NCI-H1436 treated with DMSO at 0.1 percent for 48 hours (cell line): ENCODE measurements at places on chromosomes 13 and 19.

- no peak for DNase-seq
These were observed 28.6 kb upstream of the EID2 start for GRCh38 chr19:39568604-39569003.

DNA sequence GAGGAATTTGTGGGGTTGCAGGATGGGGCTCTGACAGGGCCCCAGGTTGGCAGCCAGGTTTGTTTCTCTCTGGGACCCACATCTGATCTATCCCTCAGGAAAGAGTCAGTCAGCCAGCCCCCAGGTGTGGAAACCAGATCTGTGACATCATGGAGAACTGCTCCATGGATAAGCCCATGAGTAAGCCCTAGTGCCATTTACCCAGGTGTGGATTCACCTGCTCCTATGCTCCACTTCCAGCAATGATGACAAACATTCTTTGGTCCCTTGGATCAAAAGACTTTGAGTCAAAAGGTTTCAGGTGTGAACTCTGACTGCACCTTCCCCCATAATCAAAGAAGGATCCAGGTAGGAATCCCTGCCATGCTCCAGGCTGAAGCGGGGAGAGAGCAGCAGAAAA lies 26.9 kb upstream of the IGFL4 start:
- no peak for DNase-seq

- no peak for DNase-seq
These were observed 1146.1 kb downstream of the EFNB2 start for GRCh38 chr13:105389373-105389772.

- no peak for DNase-seq
These were observed 133.1 kb downstream of the TNFRSF19 start for GRCh38 chr13:23703246-23703860.

DNA sequence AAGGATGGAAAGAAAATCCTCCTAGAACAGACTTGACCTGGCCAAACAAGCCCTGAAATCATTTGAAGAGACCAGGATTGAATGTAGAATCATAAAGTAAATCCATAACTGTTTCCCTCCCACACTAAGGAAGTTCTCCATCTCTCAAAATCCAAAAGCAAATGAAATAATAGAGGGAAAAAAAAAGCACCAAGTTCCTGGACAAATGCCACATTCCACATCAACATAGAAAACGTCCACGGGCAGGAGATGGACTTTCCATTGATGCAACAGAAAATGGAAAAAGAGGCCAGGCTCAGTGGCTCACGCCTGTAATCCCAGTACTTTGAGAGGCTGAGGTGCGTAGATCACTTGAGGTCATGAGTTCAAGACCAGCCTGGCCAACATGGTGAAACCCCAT lies 56.2 kb downstream of the INSR start:
- no peak for DNase-seq

DNA sequence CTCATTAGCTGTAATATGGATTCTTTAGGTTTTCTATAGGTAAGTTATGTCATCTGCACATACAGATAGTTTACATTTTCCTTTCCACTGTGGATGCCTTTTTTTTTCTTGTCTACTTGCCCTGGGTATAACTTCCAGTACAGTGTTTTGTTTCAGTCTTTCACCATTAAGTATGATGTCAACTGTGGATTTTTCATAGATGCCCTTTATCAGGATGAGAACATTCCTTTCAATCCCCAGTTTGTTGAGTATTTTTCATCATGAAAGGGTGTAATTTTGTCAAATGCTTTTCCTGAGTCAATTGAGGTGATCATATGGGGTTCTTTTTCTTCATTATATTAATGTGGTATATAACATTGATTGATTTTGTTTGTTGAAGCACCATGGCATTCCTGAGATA lies 43.6 kb upstream of the SACS start:
- no peak for DNase-seq

DNA sequence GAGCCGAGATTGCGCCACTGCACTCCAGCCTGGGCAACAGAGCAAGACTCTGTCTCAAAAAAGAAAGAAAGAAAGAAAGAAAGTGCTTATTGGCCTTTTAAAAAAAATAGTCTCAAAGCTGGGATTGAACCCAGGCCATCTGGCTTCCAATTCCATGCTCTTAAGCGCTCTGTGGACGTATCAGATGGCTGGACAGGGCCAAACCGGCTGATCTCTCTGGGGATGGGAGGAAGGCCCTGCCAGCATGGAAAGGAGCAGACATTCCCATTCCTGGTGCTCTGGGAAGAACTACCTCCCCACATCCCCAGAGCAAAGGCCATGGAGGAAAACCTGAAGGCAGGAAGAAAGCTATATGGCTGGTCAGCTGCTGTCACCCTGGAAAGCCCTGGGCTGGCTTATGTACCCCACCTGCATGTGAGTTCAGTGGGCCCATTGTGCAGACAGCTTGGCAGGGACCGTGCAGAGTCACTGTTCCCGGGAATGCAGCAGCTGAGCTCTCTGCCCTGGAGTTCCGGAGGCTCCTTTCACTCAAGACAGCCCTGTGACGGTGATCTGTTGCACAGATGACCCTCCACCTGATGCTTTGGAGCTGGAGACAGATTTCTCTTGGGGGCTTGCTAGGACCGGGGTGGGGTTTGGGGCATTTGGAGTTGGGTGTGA lies 84.3 kb downstream of the SIPA1L3 start:
- no peak for DNase-seq

DNA sequence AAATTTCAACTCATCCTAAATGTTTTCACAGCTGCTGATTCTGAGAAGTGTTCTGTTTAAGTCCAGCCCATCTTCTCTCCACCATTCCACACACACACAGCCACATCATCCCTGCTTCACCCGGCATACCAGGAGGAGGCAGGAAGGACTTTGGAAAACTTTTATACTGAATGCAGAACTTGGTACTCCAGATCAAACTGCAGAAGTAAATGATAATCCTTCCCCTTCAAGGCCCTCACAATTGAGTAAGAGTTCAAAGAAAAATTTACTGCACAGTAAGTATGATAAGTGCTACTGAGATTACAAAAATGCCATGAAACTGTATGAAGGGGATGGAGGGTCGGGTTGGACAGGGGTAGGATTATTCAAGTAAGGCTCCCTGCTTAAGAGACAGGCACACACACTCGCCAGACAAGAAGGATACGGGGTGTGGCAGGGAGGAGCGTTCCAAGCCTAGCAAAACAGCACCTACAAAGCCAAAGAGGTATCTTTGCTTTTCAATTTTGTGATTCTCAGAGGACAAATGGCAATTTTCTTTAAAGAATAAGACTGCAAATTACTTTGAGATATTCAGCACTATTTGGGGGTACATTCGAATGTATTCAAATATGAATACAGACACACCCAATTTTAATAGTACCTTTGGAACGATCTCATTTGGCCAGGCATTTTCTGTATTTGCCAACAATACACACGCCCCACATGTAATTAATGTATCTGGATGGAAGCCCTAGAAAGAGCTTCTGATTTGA lies 2.5 kb downstream of the USP12 start:
- DNase-seq, result no peak

- no peak for DNase-seq
These were observed 13.6 kb upstream of the STRN4 start for GRCh38 chr19:46759817-46760333.

- no peak for DNase-seq
These were observed 103.9 kb downstream of the DNAJC15 start for GRCh38 chr13:43127103-43127798.

DNA sequence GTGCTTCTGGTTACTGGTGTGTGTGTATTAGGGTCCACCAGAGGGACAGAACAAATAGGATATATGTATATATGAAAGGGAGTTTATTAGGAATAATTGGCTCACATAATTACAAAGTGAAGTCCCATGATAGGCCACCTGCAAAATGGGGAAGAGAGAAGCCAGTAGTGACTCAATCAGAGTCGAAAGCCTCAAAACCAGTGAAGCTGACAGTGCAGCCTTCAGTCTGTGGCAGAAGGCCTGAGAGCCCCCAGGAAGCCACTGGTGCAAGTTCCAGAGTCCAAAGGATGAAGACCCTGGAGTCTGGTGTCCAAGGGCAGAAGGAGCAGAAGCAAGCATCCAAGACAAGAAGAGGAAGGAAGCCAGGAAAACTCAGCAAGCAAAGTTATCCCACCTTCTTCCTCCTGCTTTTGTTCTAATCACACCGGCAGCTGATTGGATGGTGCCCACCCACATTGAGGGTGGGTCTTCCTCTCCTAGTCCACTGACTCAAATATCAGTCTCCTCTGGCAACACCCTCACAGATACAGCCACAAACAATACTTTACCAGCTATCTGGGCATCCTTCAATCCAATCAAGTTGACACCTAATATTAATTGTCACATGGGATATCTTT lies 21.7 kb upstream of the SCEL start:
- DNase-seq, result no peak

DNA sequence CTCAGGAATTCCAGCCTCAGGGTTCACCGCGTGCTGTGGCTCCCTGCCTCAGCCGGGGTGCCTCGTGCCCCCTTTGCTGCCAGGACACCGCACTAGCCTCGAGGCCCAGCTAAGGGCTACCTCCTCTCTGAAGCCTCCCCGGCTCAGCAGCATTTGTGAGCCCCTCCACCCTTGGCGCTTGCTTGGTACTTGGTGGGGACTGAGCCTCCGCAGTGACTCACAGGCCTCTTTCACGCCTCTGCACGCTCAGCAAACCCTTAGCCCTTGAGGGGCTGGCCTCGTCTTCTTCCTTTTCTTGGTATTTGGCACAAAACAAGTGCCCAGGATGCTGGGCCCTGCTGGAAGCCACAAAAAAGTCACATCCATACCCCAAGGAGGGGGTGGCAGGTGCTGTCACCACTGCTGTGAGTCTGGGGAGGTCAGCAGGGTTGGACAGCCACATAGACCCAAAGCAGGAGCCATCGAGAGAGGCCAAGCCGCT lies 85.4 kb upstream of the TM9SF2 start:
- no peak for DNase-seq

DNA sequence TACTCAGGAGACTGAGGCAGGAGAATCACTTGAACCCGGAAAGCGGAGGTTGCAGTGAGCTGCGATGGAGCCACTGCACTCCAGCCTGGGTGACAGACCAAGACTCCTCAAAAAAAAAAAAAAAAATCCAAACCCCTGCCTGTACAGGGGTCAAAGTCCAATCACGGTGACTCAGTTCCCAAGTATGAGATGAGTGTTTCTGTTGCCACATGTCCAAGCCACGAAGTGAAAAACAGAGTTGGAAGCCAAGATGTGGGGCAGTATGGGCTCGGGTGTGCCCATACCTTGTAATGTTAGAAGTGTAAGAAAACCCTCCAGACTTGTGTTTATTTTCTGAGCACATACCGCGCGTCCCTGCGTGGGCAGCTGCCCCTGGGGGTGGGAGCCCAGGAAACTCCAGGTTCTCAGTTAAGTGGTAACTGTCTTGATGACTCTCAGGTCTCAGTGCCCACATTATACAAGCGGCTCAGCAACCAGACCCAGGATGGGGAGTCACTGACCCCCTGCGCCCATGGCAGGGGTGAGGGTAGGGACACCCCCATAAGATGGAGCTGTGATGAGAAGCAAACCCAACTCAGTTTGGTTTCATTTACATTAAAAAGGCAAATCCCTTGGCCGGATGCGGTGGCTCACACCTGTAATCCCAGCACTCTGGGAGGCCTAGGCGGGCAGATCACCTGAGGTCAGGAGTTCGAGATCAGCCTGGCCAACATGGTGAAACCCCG lies 1.2 kb upstream of the GPX4 start:
- no peak for DNase-seq

DNA sequence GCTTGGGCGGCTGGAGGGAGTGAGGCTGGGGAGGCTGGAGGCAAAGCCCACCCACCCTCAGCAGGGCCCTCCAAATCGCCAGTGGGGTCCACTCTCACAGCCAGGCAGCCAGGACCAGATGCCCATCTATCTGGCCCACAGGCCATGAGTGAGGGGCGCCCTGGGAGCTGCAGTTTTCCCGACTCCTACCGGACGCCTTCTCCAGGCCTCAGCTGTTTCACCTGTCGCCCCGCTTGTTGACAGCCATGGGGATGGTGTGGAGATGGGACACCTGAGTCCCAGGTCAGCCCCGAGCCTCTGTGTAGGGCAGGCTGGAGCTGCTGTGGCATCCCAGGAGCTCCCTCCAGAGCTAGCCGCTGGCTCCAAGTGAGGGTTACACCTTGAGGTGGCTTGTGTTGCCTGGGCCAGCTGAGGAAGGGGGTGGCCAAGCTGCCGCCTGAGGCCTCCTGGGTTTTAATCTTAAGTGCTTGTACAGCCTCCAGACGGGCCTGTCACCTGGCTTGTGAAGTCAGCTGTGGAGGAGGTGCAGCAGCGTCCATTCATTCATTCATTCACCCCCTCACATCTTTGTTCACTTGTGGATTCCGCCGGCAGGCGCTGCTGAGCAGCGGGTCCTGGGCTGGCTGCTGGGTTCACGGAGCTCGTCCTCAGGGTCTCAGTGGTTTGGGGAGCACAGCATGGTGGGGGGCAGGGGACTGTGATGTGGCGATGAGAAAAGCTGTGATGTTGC lies 52.0 kb downstream of the COMP start:
- no peak for DNase-seq

GRCh38 chr19:33427801-33428626 lies 54.5 kb downstream of the CEBPG start:
- no peak for DNase-seq

DNA sequence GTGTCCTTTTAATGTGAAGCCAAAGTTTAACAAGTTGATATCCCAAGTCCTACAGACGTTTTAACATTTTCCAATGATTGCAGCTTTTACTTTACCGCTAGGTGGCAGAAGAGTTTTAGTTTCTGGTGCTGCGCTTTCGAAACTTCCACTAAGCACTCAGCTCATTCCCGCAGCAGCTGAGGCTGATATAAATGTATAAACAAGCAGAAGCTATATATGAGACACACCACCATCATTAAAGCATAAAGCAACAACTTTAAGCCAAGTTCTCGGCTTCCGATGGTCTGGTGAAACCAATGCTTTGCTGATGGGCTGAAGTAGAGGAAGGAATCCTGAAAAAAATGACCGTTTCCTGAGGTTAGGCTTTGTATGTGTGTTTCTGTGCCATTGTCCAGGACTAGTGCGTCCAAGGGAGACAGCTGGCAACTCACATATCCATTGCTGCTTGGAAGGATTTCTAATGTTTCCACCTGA lies 753.9 kb downstream of the OLFM4 start:
- peak; percentile 28 for DNase-seq

DNA sequence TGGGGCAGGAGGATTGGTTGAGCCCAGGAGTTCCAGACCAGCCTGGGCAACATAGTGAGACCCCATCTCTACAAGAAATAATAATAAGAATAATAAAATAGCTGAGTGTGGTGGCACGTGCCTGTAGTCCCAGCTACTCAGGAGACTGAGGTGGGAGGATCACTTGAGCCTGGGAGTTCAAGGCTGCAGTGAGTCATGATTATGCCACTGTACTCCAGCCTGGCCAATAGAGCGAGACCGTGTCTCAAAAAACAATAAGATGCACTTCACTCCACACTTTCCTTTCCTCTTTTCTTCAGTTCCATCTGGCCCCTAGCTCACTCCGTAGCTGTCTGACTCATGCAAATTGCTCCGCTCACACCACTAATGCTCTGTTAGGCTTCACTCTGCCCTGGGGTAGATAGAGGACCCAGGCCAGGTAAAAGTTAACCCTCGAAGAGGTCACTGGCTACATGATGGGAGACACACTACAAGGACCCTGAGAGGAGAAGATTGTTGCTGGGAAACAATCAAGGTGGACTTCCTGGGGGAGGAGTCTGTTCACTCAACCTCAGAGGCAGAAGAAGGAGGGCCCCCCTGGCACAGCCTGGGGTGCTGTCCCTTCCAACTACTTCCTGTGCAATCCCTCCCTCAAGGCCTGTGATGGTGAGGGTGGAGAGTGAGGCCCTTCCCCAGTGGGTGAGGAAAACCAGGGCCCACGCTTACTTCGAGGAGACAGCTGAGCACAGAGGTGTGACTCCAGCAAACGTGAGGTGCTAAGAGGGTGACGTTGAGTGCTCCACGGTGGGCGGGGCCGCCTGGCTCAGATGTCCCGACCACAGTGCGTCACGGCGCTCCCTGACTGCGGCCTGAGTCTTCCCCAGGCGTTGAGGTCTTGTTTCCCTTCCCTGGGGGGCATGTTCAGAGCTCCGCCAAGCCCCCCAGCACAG lies 8.8 kb upstream of the TNFSF9 start:
- DNase-seq, result no peak
